ENCODE measurements at places on chromosomes 4 and X. TPM values are rescaled to one million over a fixed set of nuclear protein-coding genes. Genes with fewer than 3 reads are reported as not detected.

GABRG1 gene
- not detected for total RNA-seq

- no peak for DNase-seq
Measured at GRCh38 chr4:29588617-29589016, 1131.6 kb upstream of the PCDH7 start.

KCTD8 gene
- not detected for total RNA-seq

- no peak for DNase-seq
Measured at GRCh38 chr4:169256101-169256612, 14.6 kb downstream of the SH3RF1 start.

DNA sequence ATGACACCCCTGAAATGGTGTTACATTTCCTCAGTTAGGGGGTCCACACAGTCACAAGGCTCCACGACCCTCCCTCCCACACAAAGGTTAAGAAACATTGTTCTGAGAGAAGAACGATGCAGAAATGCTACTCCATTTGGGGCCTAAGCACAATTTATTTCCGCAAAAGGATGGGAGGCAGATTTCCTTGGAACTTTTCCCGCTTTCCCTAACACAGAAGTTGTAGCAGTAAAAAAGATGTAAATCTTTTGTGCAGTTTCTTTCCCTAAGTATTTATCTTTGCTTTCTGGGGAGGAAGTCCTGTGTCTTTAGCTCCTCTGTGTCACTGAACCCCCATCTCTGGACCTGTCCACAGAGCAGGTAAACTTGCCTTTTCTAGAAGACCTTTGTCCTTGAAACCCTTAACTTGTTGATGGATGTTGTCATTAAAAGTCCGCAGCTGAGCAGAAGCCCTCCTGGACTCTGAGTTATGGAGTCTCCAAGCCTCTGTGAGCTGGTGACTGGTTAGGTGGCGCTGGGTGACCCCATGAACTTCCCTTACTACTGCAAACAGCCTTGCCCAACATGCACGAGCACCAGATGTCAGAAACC lies 67.2 kb upstream of the SHISA3 start:
- DNase-seq: no peak

VSIG4 gene
- not detected for total RNA-seq

DNA sequence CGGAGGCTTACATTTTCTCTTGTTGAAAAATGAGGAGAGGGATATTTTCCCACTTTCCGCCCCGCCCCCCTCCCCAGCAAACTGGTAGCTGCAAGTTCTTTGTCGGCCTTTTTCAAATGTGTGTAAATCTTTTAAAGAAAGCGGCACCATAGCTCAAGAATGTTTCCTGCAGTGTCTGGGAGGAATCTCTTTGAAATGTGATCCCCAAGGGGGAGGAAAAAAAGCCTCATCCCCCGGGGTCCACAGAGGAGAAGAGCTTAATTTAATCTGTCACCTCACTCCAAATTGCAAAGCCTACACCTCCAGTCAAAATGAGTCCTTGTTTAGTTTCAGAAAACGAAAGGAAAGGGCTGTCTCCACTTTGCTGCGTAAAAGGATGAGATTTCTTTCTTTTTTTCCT lies 34.8 kb downstream of the ASMT start:
- DNase-seq: no peak

- peak; percentile 19 for DNase-seq
Measured at GRCh38 chr4:68390205-68390935, 40.5 kb upstream of the YTHDC1 start.

DNA sequence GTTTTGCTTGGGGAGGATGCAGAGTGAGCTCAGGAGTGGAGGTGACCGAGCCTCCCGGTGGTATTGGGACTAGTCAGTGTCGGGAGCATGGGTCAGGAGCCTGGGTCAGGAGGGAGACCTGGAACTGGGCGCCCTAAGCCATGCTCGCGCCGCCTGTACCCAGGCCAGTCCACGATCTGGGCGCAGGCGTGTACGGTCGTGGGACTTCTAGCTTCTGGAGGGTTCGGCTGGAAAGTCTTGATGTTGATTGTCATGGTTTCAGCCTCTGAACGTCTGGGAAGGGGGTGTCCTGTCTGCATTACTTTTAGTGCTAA lies 244 bp downstream of the EIF2S3 start:
- peak; percentile 2 for DNase-seq

DNA sequence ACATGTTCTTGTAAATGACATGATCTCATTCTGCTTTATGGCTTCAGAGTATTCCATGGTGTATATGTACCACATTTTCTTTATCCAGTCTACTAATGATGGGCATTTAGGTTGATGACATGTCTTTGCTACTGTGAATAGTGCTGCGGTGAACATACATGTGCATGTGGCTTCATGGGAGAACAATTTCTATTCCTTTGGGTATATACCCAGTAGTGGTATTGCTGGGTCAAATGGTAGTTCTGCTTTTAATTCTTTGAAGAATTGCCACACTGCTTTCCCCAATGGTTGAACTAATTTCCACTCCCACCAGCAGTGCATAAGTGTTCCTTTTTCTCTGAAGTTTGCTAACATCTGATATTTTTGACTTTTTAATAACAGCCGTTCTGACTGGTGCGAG lies 1080.3 kb downstream of the CCSER1 start:
- no peak for DNase-seq

GRCh38 chrX:40877887-40878286 lies 142.5 kb upstream of the MED14 start:
- DNase-seq: peak; percentile 15

- DNase-seq: no peak
Measured at GRCh38 chrX:138001226-138001625, 435.3 kb downstream of the ZIC3 start.

DMRTC1 gene
- total RNA-seq: not detected

DNA sequence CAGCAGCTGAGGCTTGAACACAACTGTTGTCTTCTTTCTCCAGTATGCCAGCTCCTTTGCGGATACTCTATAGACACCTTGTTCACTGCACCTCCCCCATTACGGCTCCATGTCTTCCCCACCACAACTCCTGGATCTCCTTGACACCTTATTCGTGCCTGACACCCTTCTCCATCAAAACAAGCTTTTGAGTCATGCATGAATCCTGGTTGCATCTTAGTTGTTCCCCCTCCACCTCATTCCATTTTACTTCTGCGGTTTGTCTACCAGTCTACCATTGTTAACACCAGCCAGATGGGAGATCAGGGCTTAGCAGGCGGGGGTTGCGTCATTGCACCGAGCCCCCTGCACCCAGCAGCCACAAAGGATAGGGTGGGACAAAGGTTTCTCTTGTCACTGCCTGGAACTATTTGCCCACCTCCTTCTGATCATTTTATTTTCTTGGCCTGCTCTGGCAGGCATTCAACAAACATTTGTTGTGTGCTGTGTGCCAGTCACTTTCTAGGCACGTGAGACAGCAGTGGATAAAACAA lies 2.0 kb upstream of the CDK16 start:
- DNase-seq: peak; percentile 23

WAS gene
- total RNA-seq: 0.17 TPM

GRCh38 chr4:183256756-183257385 lies 63.2 kb downstream of the CLDN22 start:
- DNase-seq: peak; percentile 37

DNA sequence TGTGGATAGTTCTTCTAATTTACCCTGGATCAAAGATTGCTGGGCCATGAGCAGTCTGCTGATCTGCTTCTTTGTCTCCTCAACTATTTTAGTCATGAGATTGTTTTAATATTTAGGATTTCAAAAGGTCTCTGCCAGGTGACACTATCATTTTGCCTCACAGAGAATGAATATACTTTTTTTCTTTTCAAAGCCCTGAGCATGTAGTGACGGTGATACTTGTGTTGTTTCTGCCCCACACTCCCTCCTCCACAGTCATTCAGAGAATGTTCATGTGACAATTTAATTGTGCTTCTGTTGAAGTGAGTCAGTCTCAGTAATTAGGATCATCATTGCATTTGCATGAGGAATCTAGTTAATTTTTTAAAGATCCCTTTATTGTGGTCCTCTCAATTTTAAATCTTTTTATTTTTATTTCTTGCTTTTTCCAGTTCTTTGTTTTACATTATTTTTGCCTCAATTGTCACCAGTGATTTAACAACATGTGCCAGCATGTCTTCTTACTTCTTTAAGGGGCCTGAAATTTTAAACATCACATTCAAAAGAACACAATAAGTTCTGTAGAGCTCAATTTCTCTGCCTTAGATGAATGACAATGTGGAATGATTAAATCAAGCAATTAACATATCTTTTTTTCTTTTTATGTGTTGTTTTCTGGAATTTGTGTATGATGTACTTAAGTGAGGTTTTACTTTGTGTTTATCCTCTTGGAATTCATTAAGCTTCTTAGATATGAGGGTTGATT lies 12.3 kb downstream of the MMRN1 start:
- DNase-seq: peak; percentile 20

PRIMPOL gene
- total RNA-seq: 22.3 TPM

Measured in fibroblast of lung (primary cell).